ENCODE measurements at places on chromosomes 5 and 9.
A peak's percentile ranks its signal among the peaks of the same experiment; 100 is the strongest.

- DNase-seq = no peak
Observed at GRCh38 chr9:133520121-133520835, 4.5 kb downstream of the MYMK start.

DNA sequence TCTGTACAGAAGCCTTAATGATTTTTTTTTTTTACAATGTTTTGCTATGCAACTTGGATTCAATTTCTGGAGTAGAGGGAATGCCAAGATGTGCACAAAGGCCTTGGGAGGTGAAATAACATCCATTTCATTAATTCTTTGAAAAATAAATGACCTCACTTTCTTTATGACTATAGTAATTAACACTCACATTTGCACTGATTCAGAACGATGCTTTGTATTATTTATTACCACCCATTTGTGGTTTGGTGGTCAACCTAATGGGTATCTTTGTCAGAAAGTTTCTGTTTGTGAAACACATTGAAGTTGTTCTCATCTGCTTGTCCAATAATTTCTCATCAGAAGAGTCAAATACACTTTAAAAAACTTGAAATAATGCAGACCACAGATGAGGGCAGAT, 169.3 kb downstream of the NTRK2 start:
- no peak for DNase-seq

DNA sequence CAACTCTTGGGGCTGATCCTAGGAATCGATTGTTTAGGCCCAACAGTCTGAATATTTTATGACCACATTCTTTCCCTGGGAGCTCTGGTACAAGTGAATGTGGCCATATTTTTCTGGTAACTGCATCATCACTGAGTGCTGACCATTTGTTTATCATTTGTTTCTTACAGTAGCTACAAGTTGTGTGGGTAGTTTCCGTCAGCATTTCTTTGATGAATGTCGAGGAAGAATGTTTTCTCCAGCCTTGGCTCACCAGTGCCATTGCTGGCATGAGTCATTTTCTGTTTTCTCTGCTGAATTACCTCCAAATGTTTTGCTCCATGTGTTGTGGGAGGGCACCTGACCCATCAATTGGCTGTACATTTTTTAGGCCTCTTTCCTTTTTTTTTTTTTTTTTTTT, 14.1 kb upstream of the CARD19 start:
- no peak for DNase-seq

- no peak for DNase-seq
Observed at GRCh38 chr5:58048185-58048925, 411.5 kb downstream of the PLK2 start.

DNA sequence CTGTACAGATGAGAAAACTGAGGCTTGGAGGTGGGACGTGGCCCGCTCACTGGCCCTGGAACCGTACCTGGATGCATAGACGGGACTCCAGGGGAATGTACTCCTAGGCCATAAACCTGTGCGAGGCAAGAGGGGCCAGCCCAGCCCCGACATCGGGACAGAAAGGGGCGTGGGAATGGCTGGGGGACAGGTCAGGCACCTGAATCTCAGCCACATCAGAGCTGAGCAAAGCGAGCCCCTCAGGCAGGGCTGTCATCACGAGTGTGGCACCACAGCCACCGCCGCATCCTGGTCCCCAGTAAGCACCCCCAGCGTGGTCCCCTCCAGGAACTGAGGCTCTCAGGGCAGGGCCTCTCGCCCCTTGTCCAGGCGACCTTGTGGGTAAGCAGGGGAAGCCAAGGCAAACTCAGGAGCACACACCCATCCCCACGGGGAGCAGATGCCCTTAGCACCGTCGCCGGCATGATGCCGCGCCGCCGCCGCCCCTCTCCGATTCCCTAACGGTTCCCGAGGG, 16.5 kb downstream of the NACC2 start:
- DNase-seq = no peak

GRCh38 chr9:126154869-126155268, 171.8 kb upstream of the MVB12B start:
- DNase-seq = no peak

- peak; percentile 58 for DNase-seq
Observed at GRCh38 chr9:123322273-123323195, 33.5 kb upstream of the CRB2 start.

DNA sequence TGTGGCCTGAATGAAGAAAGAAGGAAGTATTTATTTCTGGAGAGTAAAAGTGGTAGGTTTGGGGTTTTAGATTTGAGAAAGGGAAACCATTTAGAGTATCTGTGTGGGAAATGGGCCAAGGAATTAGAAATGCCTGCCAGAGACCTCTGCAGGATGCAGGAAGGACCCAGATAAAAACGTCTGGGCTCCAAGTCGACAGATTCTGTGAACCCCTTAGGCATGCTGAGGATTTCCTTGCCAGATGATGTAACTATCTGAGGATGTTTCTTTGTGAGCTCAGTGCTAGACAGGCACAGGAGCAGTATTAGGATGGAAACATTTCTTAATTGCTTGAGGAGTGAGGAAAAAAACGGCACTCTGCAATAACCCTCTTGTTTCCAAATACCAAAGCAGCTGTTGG, 251.8 kb upstream of the DMRT1 start:
- no peak for DNase-seq

DNA sequence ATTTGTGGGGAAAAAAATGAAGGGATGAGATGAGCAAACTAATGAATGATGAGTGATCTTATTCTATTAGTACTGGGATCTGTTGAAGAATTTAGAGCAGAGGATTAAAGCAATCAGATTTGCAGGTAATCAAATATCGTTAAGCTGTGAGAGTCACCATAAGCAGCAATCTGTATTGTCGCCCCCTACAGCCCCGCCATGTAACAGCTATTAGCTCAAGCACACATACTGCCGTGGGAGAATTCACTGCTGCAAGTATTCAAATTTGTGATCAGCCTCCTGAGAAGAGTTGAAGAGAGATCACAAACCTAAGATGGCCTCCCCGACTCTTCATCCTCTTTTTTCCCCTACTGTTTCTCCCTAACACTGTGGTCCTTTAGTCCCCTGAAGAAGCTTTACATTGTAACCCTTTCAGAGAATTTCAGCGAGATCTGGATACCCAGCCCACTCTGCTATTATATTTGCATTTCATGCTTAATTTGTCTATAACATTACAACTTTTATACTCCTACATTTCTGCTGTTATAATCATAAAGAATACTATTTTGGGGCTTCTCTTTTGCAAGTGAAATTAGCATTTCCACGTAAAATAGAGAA, 28.5 kb upstream of the PHF24 start:
- peak; percentile 24 for DNase-seq

DNA sequence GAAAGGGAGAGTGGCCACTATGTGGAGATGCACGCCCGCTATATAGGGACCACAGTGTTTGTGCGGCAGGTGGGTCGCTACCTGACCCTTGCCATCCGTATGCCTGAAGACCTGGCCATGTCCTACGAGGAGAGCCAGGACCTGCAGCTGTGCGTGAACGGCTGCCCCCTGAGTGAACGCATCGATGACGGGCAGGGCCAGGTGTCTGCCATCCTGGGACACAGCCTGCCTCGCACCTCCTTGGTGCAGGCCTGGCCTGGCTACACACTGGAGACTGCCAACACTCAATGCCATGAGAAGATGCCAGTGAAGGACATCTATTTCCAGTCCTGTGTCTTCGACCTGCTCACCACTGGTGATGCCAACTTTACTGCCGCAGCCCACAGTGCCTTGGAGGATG, 19.8 kb downstream of the RGMB start:
- DNase-seq = no peak

- no peak for DNase-seq
Observed at GRCh38 chr5:14560091-14560595, 21.4 kb upstream of the OTULINL start.

GRCh38 chr5:13385066-13385465, 559.4 kb downstream of the DNAH5 start:
- no peak for DNase-seq
